ENCODE measurements at places on chromosomes 5 and 9. TPM values are rescaled to one million over a fixed set of nuclear protein-coding genes. Genes with fewer than 3 reads are reported as not detected.
A peak's percentile ranks its signal among the peaks of the same experiment; 100 is the strongest.

NXNL2 gene
- total RNA-seq, result 0.36 TPM

DRD1 gene
- total RNA-seq, result 0.35 TPM

GNAQ gene
- total RNA-seq, result 73.8 TPM

C5orf52 gene
- not detected for total RNA-seq

CARD6 gene
- 0.53 TPM for total RNA-seq

TAS2R1 gene
- 1.6 TPM for total RNA-seq

DNA sequence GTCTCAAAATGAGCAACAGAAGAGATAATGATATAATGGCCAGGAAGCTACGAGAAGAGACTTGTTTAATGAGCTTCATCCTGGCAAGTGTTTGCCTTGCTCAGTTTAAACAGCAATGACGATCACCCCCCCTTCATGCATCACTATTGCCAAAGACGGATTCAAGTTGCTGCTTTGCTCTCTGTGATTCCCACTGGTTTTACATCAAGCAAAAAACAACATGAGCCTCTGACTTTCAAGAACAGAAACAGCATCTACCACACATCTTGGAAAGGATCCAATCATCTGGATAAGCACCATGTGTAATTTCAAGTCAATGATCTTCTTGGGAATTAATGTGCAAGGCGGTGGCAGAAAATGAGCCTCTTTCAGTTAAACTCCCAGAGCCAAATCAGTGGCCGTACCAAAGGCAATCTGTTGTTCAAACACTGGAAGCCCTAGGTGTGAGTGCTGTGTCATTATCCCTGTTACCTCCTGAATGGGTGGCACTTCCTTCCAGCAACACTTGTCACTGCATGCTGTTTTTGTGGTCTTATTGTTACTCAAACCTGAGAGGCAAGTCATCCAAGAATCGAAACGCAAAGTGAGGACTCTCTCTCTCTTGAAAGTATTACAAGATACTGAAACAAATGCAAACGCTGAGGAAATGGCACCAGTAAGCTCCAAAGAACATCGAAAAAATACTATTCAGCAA lies 72.8 kb downstream of the MED27 start:
- H3K27me3 ChIP-seq, result no peaks in the 10 kb centered on the region
- DNase-seq, result no peak
- no peaks in the 10 kb centered on the region for H3K36me3 ChIP-seq
- H3K4me3 ChIP-seq, result no peak overlapping the region
- no peak overlapping the region for H3K27ac ChIP-seq
- peaks cover 36% of the 10 kb centered on the region for H3K4me1 ChIP-seq

DNA sequence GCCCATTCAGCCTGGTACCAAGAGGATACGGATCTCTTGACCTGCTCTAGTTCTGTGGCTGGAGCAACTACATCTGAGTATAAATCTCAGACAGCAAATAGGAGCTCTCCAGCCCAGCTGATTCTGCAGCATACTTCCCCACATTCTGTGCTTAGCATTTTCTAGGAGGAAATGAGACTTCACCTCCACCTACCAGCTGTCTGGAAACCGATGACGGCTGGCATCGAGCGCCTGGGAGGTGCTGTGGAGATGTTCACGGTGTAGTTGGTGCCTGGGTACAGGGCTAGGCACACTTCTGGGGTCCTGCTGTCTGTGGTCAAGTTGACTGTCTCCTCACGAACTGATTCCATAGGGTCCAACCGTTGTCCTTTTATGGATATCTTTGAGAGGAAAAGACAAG lies 63.6 kb downstream of the SUSD1 start:
- DNase-seq, result no peak
- H3K27me3 ChIP-seq, result no peaks in the 10 kb centered on the region
- H3K4me3 ChIP-seq, result no peak overlapping the region
- H3K36me3 ChIP-seq, result peaks cover 5% of the 10 kb centered on the region
- no peak overlapping the region for H3K27ac ChIP-seq
- H3K4me1 ChIP-seq, result peaks cover 19% of the 10 kb centered on the region

- H3K27me3 ChIP-seq, result peaks cover 52% of the 10 kb centered on the region
- no peak overlapping the region for H3K4me3 ChIP-seq
- H3K36me3 ChIP-seq, result peaks cover 4% of the 10 kb centered on the region
- no peak for DNase-seq
- no peak overlapping the region for H3K27ac ChIP-seq
- no peaks in the 10 kb centered on the region for H3K4me1 ChIP-seq
Observed at GRCh38 chr9:133191989-133192388, 17.1 kb downstream of the OBP2B start.

- H3K36me3 ChIP-seq, result peaks cover 2% of the 10 kb centered on the region
- H3K4me1 ChIP-seq, result peaks cover 3% of the 10 kb centered on the region
- H3K27ac ChIP-seq, result no peak overlapping the region
- no peaks in the 10 kb centered on the region for H3K27me3 ChIP-seq
- no peak overlapping the region for H3K4me3 ChIP-seq
Observed at GRCh38 chr5:145449794-145450193, 385.3 kb downstream of the PRELID2 start.

- H3K4me1 ChIP-seq, result peaks cover 45% of the 10 kb centered on the region
- no peaks in the 10 kb centered on the region for H3K27me3 ChIP-seq
- no peaks in the 10 kb centered on the region for H3K36me3 ChIP-seq
- H3K27ac ChIP-seq, result peak overlapping the region; percentile 95
Observed at GRCh38 chr9:16726718-16727451, 143.6 kb downstream of the BNC2 start.

DNA sequence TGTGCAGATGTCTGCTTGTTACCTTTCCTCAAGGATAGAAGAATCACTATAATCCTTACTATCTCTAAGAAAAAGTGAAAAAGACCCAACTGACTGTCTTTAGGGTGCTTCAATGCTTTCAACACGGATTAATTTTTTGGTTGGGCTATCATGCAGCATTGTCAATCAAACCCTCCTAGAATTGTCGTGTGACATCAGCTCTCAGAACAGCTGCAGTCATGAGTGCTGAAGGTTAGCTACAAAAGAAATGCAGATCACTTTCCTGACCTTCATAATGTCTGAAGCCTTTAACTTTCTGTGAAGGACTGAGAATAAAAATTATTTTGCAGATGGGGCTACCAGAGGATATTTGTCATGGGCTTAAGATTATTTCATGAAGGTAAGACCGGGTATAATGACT lies 107.9 kb upstream of the EFNA5 start:
- H3K27ac ChIP-seq, result no peak overlapping the region
- no peaks in the 10 kb centered on the region for H3K36me3 ChIP-seq
- H3K4me1 ChIP-seq, result peaks cover 8% of the 10 kb centered on the region
- no peak for DNase-seq
- H3K4me3 ChIP-seq, result no peak overlapping the region

GRCh38 chr5:142613271-142613671 lies 72.6 kb downstream of the FGF1 start:
- H3K27ac ChIP-seq, result no peak overlapping the region
- peaks cover 16% of the 10 kb centered on the region for H3K4me1 ChIP-seq
- no peak overlapping the region for H3K4me3 ChIP-seq
- no peak for DNase-seq

DNA sequence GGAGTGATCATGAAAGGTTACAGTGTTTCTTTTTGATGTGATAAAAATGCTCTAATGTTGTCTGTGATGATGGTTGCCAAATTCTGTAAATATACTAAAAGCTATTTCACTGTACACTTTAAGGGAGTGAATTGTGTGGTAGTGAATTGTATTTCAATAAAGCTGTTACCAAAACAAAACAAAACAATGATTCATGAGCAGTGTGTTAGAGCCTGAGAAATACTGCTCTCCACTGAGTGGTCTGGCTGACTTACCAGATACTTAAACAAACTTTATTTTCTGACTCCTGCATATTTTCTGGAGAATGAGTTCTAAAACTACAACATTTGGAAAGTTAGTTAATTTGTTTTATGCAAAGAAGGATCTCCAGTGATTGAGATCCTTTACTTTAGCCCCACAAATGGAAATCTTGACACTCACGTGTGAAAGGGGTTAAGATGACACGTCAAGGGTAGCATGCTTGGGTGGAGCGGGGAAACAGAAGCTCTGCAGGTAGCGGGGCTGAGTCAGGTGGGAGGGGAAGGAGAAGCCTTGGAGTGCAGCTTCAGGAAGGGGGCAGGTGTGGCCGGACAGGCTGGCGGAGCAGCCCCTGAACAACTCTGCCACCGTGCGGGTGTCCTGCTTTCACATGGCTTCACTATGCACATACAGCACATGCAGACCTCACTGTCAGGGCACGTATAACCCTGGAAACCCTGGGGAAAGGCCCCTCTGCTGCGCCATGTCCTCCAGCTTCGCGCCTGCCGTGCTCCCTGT lies 256.7 kb downstream of the IRX1 start:
- no peak for DNase-seq
- H3K4me3 ChIP-seq, result no peak overlapping the region
- H3K36me3 ChIP-seq, result no peaks in the 10 kb centered on the region
- no peaks in the 10 kb centered on the region for H3K27me3 ChIP-seq

DNA sequence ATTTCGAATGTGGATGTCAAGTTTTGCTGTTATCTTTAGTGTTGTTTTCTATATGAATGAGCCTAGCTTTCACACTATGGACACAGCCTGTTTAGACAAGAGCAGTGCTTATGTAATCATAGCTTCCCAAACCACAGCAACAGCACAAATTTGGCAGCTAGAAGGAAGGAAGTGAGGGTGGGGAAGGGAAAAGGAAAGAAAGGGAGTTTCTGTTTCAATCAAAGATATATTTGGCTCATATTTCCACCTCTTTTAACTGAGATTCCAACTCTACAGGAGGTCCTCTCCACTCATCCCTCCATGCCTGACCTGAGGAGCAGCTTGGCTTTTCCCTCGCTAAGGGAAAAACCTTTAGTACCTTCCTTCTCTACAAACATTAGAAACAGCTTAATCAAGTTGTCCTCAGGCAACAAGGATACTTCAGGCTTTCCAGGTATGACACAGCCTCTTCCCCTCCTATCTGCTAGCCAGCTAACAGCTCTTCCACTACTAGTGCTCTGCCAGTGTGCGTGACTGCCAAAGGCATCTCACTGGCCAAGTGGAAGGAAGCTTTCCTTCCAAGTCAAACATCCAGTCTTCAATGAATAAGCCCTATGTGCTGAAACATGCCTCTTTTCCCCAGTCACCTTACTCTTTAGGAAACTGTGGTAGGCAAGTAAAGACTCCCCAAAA lies 268.6 kb upstream of the PTGER4 start:
- DNase-seq, result no peak
- no peak overlapping the region for H3K27ac ChIP-seq
- H3K4me3 ChIP-seq, result no peak overlapping the region
- H3K36me3 ChIP-seq, result no peaks in the 10 kb centered on the region
- peaks cover 18% of the 10 kb centered on the region for H3K4me1 ChIP-seq

- no peak for DNase-seq
- no peaks in the 10 kb centered on the region for H3K36me3 ChIP-seq
- no peak overlapping the region for H3K4me3 ChIP-seq
- peaks cover 31% of the 10 kb centered on the region for H3K27me3 ChIP-seq
- no peak overlapping the region for H3K27ac ChIP-seq
Observed at GRCh38 chr9:136137321-136138265, 18.9 kb upstream of the TMEM250 start.

DNA sequence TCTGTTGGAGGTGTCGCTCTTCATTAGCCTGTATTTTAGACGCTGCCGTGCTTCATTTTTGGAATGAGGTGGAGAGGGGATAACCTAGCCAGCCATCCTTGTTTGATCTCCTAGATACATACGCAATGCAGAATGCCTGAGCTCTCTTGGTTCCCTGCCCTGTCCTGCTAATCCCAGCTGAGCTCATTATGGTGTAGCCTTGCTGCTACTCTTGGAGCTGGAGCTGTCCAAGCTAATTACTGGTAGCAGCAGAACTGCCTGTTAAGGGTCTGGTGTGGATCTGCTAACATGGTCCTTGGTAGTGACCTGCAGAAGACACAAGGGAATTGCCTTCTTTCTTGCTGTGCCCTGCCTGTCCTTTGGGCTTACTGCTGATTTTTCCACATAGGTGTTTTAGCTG lies 207.9 kb downstream of the CNTLN start:
- H3K27me3 ChIP-seq, result no peaks in the 10 kb centered on the region
- peaks cover 5% of the 10 kb centered on the region for H3K36me3 ChIP-seq
- H3K4me3 ChIP-seq, result no peak overlapping the region
- no peak for DNase-seq
- H3K27ac ChIP-seq, result no peak overlapping the region
- no peaks in the 10 kb centered on the region for H3K4me1 ChIP-seq

GRCh38 chr9:96875461-96876142 lies 21.3 kb upstream of the ZNF782 start:
- no peaks in the 10 kb centered on the region for H3K27me3 ChIP-seq
- H3K4me3 ChIP-seq, result peak overlapping the region; percentile 89
- no peak for DNase-seq
- H3K27ac ChIP-seq, result peak overlapping the region; percentile 14
- no peaks in the 10 kb centered on the region for H3K36me3 ChIP-seq
- H3K4me1 ChIP-seq, result peaks cover 16% of the 10 kb centered on the region

- H3K4me3 ChIP-seq, result no peak overlapping the region
- H3K27ac ChIP-seq, result no peak overlapping the region
- peaks cover 2% of the 10 kb centered on the region for H3K27me3 ChIP-seq
- H3K36me3 ChIP-seq, result peaks cover 4% of the 10 kb centered on the region
- H3K4me1 ChIP-seq, result no peaks in the 10 kb centered on the region
- no peak for DNase-seq
Observed at GRCh38 chr9:109156708-109157107, 10.3 kb downstream of the FRRS1L start.

DNA sequence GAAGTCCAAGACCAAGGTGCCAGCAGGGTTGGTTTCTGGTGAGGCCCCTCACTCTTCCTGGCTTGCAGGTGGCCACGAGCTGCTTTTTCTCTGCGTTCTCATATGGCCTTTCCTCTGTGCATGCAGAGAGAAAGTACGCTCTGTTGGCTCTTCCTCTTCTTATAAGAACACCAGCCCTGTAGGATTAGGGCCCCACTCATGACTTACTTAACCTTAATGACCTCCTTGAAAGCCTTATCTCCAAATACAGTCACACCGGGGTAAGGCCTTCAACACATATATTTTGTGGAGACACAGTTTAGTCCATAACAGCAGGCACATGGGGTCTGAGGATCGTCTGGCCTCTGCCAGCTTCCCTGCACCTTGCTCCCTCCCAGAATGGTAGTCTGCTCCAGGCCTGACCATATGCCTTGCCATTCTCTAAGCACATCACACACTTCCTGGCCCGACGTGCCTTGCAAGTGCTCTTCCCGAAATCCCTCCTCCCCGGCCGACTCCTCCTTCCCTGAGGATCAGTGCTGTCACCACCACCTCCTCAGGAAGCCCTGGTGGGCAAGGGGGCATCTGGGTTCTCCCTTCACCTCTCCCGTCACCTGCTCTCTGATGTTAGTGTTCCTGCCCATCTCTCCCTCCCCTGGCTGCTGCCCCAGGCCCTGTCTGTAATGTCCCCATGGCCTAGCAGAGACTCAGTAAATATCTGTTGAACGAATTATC lies 200.7 kb downstream of the AOPEP start:
- peaks cover 82% of the 10 kb centered on the region for H3K4me1 ChIP-seq
- no peaks in the 10 kb centered on the region for H3K27me3 ChIP-seq
- no peak for DNase-seq
- H3K36me3 ChIP-seq, result peaks cover 29% of the 10 kb centered on the region

GRCh38 chr9:129185402-129185801 lies 7.3 kb upstream of the IER5L start:
- peaks cover 6% of the 10 kb centered on the region for H3K4me1 ChIP-seq
- H3K27ac ChIP-seq, result no peak overlapping the region
- no peak for DNase-seq
- no peak overlapping the region for H3K4me3 ChIP-seq
